ENCODE measurements at places on chromosomes 1 and 21.

DNA sequence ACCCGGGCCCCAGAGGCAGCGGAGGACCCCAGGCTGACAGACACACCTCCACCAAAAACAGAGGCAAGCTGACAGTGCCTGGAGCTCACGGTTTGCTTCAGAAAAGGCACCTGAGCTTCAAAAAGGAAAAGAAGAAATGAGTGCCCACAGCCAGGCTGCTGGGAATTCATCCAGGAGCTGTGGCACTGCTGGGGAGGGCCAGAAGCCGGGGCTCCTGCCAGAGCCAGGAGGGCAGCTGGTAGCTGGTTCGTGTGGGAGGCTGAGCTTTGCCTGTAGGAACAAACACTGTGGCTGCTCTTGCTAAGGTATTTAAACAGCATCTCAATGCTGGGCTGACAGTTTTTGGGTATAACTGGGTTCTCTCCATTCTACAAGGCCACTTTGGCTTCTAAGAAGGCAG lies 19.5 kb downstream of the KCNJ6 start:
- DNase-seq, result no peak

DNA sequence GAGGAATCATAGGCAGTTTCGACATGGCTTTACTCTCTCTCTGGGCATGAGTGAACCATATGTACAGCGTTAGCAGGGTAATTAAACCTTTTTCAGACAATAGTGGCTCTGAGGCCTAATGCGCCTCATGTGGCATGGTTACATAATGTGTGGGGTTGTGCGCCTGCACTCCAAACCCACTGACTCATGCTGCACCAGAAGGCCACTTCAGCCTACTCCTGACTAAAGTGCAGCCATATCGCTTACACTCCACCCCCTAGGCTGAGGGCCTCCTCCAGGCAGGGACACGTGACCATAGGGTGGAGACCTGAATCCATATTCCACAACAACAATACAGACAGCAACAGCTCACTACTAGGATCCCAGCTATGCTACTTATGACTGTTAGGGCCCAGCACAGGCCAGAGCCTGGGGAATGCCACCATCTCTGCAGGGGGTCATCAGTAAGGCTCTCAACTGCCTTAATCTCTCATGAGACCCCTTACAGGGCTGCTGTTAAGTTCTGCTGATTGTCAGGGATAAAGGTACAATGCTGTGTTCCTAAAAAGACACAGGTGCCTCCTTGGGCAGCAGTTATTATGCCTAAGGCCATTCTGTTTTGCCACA lies 13.4 kb upstream of the ODF2L start:
- no peak for DNase-seq

- no peak for DNase-seq
Measured at GRCh38 chr21:45695086-45695485, 51.6 kb downstream of the PCBP3 start.

GRCh38 chr1:84913555-84913892 lies 20.5 kb upstream of the LPAR3 start:
- DNase-seq, result no peak

DNA sequence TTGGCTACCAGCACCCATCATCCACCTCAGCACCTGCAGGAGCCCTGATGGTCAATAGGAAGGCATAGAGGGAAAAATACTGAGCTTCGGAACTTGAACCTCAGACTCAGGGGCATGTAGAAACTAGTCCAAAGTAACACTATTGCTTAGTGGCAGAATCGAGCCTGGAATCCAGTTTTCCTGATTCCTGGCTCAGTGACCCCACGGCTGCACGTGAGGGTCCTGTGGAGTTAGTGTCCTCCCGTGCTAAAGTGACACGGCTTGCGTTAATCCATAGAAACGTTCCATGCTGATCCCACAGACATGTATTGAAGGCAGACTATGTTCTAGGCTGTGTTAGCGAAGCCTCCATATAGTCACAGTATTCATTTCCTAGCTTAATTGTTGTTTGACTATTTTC lies 747.0 kb upstream of the TPTE start:
- DNase-seq, result no peak

GRCh38 chr1:44503625-44504024 lies 98.6 kb downstream of the RNF220 start:
- no peak for DNase-seq

DNA sequence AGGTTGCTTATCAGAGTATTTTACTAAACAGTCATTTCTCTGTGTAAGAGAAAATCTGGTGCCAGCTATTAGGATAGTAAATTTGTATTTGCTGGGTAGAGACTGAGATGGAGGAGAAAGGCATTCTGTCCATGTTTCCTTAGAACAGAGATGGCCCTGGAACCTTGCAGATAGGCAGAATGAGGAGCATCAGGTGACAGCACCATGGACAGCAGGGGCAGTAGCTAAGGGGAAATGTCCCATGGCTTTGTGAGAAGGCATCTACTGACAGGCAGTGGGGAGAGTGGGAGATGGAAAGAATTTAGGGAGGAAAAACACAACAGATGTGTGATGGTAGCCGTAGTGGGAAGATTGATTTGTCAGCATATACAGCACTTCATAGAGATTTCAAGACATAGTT lies 105.0 kb downstream of the PRRX1 start:
- no peak for DNase-seq

DNA sequence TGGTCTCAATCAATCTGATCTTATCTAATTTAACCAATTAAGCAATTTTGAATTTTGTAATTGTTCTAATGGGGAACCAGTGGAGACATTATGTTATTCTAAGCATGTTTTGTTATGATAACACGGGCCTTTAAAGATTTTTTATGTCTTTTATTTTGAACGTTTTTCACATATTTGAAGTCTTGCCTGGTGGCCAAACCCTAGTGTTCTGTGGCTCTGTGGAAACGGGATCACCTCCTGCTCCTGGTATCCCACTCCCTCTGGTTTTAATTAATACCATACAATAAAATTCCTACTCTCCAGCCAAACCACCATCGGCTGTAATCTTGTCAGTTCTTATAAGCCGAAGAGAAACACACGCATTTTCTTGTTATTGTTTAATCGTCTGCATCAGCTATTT lies 22.9 kb upstream of the LMO4 start:
- DNase-seq, result no peak

DNA sequence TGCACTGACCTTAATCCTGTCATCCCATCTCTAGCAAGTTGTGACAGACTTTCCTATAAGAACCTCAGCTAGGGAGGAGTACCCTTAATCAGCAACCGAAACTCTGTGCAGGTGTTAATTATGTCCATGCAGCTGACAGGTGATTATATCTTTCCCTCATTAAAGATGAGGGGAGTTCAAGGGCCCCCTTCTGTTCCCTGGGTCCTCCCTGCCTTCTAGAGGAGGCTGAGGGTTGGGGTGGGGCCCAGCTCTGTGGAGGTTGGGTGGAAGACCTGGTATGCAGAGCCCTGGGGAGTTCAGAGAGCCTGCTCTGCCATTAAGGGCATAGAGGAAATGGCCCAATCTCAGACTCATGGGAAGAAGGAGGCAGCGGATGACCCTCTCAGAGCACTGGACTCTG lies 35.6 kb upstream of the CRNN start:
- no peak for DNase-seq

GRCh38 chr1:9426291-9426711 lies 113.0 kb upstream of the SLC25A33 start:
- DNase-seq, result peak; percentile 53

GRCh38 chr1:50110656-50111055 lies 1.9 kb downstream of the ELAVL4 start:
- no peak for DNase-seq

DNA sequence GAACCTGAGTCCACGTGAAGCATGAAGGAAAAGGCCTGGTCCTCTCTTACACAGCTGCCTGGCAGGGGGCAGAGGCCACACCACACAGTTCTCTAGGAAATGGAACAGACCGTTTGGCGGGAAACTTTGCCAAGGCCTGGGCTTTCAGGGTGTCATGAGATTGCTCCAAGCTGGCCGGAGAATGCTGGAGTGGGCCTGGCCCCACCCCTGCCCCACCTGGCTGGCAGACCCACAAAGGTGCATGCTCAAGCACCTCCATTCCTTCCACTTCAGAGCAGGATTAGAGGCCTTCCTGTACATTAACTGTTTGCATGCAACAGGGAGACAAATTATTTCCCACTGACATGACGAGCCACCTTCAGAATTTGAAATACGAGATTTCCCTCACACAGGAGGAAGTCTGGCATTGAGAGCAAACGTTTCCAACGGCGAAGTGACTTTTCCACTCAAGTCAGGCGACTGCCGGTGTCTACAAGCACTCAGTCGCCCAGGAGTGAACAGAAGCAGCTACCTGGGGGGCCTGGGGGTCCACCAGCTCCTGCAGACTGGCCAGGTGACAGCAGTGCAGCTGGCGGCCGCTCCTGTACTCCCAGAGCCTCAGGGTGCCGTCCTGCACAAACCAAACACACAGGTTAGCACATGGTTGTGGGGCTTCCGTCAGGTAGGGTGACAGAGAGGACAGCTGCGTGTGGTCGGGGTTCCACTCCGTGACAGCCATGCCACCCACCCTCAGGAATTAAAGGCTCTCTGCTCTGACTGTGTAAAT lies 24.0 kb downstream of the WDR4 start:
- no peak for DNase-seq

DNA sequence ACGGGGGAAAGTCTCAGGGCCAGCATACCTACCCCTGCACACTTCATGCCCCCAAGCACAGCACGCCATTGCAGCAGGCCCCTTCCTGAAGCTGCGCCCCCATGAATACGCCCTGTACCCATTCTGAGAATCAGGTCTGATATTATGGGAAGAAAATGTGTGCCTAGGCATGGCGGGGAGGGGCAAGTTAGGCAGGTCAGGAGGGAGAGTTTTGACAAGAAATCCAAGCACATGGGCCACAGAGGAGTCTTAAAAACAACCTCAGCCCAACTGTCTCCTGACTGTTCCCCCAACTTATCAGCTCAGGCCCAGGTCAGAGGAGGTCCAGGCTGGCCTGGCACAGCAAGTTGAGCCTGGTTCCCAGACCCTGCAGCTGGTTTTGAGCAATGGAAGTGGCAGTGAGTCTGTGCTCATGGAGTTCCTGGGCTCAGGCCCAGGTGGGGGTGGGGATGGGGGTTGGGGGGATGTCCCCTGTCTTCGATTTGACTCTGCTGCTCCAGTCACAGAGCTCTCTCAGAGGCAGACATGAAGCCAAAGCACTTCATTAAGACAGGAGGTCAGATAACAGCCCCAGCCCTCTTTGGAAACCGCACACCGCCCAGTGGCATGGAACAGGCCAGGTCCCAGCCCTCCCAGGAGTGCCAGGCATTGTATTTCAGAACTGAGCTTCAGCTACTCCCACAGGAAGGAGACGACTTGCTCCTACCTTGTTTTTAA lies 20.6 kb upstream of the BCAR3 start:
- no peak for DNase-seq

DNA sequence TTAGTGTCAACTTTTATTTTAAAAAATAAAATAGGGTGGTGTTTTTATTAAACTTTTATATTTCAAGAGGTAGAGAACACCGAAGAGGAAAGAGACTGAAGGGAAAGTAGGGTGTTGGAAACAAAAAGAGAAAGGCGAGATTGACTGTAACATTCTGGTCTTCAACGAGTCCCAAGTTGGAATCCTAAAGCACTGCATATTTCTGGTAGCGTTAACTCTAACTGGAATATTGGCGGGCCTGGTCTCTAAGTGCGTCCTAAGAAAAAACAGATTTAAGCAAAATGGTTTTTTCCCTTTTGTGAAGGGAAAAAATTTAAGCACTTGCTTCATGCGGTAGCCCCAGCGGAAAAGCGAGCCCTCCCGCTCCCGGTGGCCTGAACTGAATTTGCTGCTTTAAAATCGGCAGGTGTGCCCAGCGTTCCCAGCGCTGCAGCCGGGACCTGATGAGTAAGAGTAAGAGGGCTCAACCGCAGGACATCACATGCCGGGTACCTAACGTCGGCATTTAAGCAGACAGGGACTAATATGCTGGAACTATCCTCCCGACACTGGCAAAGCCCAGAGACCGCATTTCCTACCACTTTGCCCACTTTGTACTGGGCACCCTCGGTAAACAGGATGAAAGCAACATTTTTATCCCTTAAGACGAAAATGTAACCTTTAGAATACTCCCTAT lies 30.5 kb upstream of the NFIA start:
- no peak for DNase-seq

GRCh38 chr1:91575909-91576519 lies 75.4 kb downstream of the CDC7 start:
- DNase-seq, result no peak

DNA sequence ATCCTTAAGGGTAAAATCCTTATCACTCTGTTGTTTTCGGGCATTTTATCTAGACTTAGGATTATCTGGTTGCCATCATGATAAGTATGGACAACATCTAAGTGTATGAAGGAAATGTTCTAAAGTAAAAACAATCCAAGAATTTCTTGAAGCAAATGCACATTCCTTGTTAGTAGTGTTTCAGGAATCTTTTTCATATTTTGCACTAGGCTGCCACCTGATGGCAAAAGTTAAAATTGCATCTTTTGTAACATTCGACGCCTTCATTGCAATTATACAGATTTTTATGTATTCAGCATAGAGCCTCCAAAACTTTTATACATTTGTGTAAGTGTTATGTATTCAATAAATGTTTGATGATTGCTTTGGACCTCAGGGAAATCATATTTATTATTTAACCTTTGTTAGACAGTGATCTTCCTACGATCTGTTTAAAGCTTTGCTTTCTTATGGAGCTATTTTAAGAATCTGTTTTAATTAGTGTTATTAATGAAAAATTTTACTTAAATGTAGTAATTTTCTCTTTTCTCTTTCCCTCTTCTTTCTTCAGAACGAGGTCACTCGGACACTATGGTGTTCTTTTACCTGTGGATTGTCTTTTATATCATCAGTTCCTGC lies 49.4 kb upstream of the KIAA1614 start:
- no peak for DNase-seq

DNA sequence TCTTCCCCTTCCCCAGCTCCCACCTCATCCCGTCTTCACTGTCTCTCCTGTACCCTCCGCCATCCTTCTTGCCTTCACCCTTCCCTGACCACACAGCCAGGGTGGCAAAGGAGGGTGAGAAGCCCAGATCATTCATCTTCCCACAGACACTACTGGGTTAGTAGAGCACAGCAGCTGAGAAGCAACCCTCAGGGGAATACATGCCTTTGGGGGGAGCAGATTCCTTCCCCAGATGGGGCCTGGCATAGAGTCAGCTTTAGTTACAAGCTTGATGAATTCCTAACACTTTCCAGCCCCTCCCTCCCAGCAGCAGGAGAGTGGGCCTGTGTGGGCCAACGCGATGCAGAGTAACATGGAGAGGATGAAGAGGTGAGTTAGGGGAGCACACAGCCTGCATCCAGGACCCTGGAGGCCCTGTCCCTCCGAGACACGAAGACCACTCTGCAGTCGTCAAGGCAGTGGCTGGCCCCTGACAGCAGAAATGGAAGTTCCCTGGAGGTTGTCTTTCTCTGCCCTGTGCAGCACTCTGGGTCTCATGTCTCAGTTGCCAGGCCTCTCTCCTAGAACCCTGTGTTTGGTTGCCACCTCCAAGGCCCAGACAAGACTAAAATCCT lies 8.8 kb upstream of the BTG2 start:
- DNase-seq, result no peak

- DNase-seq, result no peak
Measured at GRCh38 chr1:168085401-168085872, 51.3 kb downstream of the GPR161 start.

GRCh38 chr1:150015651-150016131 lies 5.2 kb upstream of the OTUD7B start:
- DNase-seq, result no peak

- DNase-seq, result peak; percentile 65
Measured at GRCh38 chr1:154760469-154760933, 109.6 kb downstream of the KCNN3 start.

GRCh38 chr1:204937901-204938300 lies 67.2 kb downstream of the NFASC start:
- DNase-seq, result no peak
